ENCODE measurements at places on chromosomes 5 and 9. TPM values are rescaled to one million over a fixed set of nuclear protein-coding genes. Genes with fewer than 3 reads are reported as not detected.
A peak's percentile ranks its signal among the peaks of the same experiment; 100 is the strongest.

Gene NR6A1
- total RNA-seq = 0.06 TPM

- no peak for DNase-seq
Measured at GRCh38 chr5:3996707-3997336, 401.2 kb downstream of the IRX1 start.

Gene PDE6A
- total RNA-seq = not detected

Gene CNTNAP3
- not detected for total RNA-seq

Gene LECT2
- total RNA-seq = not detected

Gene AGPAT2
- 7.8 TPM for total RNA-seq

Gene F12
- not detected for total RNA-seq

GRCh38 chr9:92486371-92486770 lies 4.1 kb upstream of the ASPN start:
- DNase-seq = no peak

DNA sequence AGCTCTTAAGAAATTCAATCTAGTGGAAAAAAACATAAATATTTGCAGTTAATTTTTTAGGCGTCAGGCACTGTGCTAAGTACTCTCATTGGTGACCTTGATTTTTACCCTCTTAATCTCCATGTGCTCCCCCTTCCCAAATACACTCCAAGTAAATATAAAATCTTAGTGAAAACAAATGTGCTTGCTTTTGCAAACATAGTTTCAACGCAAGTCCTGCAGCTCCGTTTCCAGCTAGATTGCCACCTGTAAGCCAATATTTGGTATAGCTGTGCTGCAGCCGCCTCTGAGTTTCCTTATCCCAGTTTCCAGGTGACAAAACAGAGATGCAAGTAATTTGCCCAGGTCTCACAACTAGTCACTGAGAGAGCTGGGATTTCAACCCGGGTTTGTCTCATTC lies 1.9 kb upstream of the MTMR12 start:
- no peak for DNase-seq

- no peak for DNase-seq
Measured at GRCh38 chr9:90099262-90099963, 494.6 kb downstream of the GADD45G start.

Gene HTR4
- not detected for total RNA-seq

Gene SLC45A2
- not detected for total RNA-seq

DNA sequence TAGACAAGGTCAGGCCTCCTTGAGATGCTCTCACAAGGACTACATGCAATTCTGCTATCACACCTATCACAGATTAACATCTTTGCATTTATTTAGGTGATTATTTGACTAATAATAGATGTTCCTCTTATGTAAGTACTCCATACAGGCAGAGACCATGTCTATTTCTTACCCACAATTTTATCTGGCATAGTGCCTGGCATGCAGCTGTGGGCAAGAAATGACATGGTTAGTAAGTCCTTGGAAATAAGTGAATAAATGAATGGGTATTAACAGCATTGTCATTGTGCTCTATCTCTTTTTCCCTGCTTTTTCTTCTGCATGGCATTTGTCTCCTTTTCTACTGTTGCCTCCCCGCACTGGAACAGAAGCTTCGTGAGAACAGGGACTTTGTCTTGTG lies 49.4 kb downstream of the SLC22A5 start:
- DNase-seq = no peak

DNA sequence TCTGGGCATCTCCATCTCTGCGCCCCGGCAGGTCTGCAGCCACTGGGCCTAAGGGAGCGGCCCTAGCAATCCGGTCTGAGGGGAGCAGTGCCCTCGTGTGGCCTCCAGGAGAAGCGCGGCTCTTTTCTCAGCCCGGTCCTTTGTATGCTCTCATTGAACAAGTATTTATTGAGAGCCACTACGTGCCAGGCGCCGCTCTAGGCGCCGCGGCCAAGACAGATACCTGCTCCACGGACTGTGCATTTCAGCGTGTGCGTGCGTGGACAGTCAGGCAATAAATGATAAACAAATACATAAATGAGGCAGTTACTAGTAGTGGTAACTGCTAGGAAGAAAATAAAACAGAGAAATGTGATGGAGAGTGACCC lies 2.3 kb upstream of the SLC4A9 start:
- DNase-seq = peak; percentile 70

Gene NUTM2G
- not detected for total RNA-seq

Gene CD74
- 178 TPM for total RNA-seq

Gene PFN3
- total RNA-seq = not detected

DNA sequence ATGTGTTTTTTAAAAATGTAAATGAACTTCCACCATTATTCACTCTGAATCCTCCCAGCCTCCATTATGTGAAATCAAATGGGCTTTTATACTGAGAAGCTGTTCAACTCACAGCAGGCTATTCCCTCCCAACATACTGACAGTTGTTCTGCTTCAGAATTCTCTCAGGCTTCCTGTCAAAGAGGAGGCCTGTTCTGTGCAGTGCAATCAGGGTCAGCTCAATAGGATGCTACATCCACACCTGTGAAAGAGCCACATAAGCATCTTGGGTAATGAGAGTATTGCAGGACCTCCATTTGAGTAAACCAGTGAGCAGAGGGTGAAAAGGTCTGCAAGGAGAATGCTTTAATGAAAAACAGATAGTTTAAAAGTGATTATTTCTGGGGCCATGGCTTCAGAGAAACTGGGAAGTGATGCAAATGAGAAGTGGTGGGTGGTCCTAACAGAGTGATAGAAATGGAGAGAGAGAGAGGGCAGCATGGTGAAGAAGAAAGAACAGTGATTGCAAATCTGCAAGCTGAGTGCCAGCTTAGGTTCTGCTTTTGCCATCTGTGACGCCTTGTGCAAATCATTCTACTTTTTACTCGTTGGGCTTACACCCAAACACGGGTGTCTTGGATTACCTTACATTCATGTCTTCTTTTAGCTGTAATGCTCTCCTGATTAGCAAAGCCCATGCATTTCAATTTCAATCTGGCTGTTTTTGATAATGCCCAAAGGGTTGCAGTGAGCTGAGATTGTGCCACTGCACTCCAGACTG lies 202.5 kb upstream of the NMUR2 start:
- DNase-seq = no peak

Gene ADAMTS2
- not detected for total RNA-seq

- DNase-seq = no peak
Measured at GRCh38 chr5:142314606-142315005, 10.2 kb downstream of the SPRY4 start.

DNA sequence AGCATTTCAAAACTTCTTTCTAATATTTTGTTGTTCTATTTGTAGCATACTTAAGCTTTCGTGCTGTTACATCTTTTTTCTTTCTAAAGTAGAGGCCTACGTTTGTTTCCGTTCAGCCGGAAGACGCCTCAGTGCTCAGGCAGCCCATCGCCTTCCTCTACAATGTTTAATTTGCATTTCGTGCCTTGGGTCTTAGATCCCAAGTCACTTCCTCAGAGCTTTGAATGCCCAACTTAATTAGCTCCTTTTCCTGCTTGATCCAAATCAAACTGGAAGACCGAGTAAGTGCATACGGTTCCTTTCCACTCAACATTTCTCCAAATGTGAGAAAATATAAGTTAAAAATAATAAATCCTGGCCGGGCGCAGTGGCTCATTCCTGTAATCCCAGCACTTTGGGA lies 43.2 kb downstream of the MRPL36 start:
- no peak for DNase-seq

DNA sequence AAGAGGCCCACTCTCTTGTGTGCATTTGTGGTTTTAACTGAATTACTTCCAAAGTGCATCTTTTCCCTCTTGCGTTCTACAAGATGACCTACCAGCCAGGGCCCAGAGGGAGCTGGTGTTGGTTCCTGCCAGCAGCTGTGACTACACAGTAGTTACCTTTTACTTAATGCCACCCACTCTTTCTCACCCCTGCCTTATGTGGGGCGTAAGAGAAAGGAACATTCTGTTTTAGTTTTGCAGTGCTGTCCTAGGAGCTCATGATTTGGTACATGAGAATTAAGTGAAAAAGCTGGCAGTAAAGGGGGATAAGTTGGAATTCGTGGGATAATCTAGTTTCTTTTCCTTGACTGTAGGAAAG lies 45.4 kb downstream of the RCL1 start:
- no peak for DNase-seq

- no peak for DNase-seq
Measured at GRCh38 chr9:129696944-129697655, 31.7 kb downstream of the PRRX2 start.

GRCh38 chr9:5587024-5587423 lies 41.9 kb upstream of the RIC1 start:
- no peak for DNase-seq

DNA sequence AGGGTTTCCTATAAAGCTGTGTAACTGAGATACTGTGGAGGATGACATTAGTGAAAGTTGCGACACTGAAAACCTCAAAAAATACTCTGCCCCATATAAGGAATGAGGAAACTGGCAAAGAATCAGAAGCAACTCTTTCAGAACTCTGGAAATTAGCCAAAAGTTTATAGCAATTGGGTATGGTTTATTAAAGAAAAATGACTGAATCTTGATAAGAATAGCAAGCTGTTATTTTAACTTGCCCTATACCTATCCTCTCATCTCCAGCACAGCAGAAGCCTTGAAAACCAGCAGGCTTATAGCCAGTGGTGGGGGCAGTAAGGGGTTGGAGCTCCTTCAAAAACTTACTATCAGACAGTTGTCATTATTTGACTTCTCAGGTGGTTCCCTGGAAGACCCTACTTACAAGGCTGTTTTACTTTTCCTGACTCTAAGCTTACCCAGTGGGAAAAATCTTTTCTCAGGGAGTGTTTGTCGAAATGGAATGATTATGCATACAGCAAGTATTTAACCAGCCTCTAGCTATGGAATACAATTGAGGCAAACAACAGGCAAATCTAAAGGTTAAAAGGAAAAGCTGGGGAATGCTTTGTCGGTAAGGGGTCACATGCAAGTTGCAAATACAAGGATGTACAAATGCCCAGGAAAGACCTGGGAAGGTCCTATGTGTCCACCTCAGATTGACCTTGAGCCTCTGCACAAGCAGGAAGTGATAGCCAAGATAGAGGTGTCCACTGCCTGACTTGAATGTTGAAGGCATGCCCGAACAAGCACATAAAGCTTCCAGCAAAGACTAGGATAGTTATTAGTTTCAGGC lies 21.0 kb upstream of the FAM151B start:
- DNase-seq = no peak

GRCh38 chr5:61319388-61320146 lies 12.5 kb upstream of the ZSWIM6 start:
- DNase-seq = no peak

Gene C9
- not detected for total RNA-seq

GRCh38 chr5:142548739-142549275 lies 137.1 kb downstream of the FGF1 start:
- peak; percentile 21 for DNase-seq

Gene CXCL14
- total RNA-seq = not detected

Gene TXNDC8
- total RNA-seq = not detected

Gene PCAT7
- total RNA-seq = not detected

- no peak for DNase-seq
Measured at GRCh38 chr5:3517348-3517747, 78.3 kb upstream of the IRX1 start.

Gene PCDHGB4
- 0.19 TPM for total RNA-seq

Gene BTF3
- 557 TPM for total RNA-seq

DNA sequence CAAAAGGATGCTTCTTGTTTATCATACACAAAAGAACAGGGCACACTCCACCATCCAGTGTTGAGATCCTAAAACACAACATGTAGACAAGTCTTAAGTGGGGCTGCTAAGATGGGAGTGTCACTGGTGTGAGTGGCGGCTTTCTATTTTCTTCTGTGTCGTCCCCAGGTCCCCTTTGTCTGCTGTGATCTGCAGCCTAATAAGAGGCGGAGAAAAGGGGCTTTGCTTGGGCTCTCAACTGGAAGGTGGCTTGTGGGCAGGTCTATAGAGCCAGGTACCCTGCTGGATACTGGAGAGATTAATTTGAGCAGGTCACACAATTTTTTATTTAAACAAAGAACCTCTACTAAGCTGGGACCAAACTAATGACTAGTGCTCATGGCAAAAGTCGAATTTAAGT lies 126.1 kb upstream of the SAP30L start:
- no peak for DNase-seq

DNA sequence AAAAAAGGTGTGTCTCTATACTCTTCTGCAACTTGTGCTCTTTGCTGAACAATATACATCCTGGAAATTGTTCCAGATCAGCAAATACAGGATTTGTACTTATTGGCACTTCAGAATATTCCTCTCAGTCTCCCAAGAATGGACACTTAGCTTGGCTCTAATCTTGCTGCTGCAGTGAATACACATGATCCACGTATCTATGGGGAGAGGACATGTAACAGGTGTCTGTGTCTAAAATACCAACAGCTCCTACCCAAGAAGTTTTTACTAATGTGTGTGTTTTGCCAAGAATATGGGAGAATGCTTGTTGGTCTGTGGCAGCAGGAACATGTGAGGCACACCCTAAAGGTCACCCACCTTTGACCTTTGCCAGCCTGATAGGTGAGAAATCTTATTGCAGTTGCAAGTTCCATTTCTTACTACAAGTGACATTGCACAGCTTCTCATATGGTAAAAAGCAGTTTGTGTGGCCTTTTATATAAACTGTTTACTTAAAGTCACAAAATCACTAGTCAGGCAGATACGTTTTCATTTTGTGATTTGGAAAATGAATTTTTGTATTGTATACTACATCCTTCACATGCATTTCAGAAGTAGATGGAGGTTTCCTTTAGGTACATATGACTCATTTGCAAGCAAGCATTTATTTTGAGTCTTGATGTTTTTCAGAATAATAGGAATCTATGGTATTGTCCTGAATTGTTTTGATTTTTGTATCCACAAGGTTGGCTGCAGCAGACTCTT lies 35.8 kb downstream of the PHF2 start:
- no peak for DNase-seq

GRCh38 chr9:21465859-21466518 lies 16.1 kb downstream of the IFNE start:
- DNase-seq = peak; percentile 48

- DNase-seq = no peak
Measured at GRCh38 chr9:18159254-18159653, 314.7 kb upstream of the ADAMTSL1 start.

Gene HMCN2
- not detected for total RNA-seq

Gene SGCD
- not detected for total RNA-seq

DNA sequence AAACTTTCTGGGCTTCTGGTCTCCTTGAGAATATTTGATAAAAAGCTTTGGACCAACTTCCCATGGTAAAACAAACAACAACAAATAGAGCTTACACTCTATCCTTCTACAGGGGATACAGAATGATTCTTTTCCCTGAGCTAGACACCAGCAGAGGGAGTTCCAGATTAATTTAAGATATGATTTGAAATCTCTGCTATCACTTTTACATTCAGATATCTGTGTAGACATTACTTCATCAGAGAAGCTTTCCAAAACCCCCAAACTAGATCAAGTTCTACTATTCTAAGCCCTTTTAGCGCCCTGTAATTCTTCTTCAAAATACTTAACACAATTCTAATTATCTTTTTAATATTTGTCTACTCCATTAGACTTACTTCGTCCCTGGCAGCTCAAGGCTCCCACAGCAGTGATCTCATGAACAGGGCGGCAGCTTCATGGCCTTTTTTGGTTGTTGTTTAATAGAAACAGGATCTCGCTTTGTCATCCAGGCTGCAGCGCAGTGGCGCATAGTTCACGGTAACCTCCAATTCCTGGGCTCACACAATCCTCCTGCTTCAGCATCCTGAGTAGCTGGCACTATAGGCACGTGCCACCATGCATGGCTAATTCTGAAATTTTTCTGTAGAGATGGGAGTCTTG lies 955 bp upstream of the GALNT12 start:
- no peak for DNase-seq

Gene BARHL1
- total RNA-seq = not detected
